ENCODE measurements at places on chromosomes 2 and 18.

DNA sequence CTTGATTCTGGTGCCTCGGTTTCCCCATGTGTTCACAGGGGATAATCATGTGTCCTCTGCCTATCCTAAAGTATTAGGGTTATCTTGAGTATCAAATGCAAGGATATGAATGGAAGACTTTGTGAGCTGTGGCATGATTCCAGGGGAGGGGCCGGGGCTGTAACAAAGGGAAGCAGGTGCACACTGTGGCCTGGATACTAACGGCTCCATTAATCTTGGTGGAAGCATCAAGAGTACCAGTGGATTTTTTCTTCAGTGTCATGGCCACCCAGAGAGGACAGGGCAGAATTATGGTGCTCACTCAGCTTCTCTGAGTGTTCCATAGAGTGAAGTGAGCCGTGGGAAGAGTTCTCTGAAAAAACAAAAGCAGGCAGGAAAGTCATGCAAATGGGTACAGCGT is 320.1 kb downstream of the ALK start:
- no peak for DNase-seq

- DNase-seq: no peak
These were observed 440.2 kb upstream of the ST6GAL2 start for GRCh38 chr2:107325981-107326786.

DNA sequence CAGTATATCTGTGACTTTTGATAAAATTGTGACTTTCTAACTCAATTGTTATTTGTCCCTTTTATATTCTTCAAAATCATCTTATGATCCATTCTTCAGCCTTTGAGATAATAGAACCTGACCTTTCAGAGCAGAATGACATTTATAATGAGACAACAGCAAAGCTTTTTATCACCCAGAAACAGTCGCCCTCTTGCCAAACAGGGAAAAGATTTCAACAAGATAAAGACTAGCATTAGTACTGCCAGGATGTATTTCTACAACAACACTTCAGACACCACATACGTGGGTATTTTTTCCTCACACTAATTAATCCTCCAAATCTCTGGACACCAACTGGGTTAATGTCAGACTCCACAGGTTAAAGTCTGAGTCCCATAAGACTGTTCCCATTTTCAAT is 249.0 kb downstream of the ZNF804A start:
- DNase-seq: no peak

- DNase-seq: peak; percentile 47
These were observed 11.5 kb downstream of the TEX44 start for GRCh38 chr2:231604101-231604684.

- no peak for DNase-seq
These were observed 147.9 kb downstream of the GREB1L start for GRCh38 chr18:21389903-21390302.

GRCh38 chr2:126227250-126227649 is 428.7 kb upstream of the GYPC start:
- DNase-seq: no peak

GRCh38 chr18:10892786-10893185 is 256.6 kb downstream of the PIEZO2 start:
- no peak for DNase-seq

DNA sequence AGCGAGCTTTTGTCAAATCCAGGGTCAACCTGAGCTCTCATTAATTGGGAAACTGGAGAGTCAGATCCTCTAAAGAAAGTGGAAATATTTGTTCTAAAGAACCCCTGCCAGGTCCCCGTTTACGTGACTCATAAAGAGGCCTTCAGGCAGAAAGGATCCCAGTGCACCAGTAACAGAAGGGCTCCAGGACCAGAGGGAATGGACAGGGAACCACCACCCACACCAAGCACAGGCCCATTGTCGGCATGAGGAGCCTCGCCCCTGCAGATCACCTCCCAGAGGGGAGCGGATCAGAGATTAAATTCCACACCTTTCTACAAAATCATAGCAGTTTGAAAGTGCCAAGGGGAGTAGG is 16.4 kb upstream of the C1QL2 start:
- no peak for DNase-seq

DNA sequence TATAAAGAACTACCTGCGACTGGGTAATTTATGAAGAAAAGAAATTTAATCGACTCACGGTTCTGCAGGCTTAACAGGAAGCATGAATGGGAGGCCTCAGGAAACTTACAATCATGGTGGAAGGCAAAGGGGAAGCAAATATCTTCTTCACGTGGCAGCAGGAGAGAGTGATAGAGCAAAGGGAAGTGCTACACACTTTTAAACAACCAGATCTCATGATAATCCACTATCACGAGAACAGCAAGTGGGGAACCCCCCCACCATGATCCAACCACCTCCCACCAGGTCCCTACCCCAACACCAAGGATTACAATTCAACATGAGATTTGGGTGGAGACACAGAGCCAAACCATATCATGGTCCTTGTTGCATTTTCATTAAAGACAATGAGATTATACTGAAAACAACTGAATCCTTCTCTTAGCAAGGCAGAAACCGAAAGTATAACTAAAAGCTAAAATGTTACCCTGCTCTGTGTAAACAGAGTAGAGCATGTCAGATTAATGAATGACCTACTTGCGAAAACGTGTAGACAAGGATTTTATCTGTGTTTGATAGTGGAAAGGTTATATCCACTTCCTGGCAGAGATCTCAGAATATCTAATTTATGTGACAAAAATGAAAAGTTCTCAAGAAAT is 60.1 kb upstream of the RBBP8 start:
- DNase-seq: no peak

GRCh38 chr18:36757991-36758390 is 70.8 kb downstream of the TPGS2 start:
- DNase-seq: no peak

DNA sequence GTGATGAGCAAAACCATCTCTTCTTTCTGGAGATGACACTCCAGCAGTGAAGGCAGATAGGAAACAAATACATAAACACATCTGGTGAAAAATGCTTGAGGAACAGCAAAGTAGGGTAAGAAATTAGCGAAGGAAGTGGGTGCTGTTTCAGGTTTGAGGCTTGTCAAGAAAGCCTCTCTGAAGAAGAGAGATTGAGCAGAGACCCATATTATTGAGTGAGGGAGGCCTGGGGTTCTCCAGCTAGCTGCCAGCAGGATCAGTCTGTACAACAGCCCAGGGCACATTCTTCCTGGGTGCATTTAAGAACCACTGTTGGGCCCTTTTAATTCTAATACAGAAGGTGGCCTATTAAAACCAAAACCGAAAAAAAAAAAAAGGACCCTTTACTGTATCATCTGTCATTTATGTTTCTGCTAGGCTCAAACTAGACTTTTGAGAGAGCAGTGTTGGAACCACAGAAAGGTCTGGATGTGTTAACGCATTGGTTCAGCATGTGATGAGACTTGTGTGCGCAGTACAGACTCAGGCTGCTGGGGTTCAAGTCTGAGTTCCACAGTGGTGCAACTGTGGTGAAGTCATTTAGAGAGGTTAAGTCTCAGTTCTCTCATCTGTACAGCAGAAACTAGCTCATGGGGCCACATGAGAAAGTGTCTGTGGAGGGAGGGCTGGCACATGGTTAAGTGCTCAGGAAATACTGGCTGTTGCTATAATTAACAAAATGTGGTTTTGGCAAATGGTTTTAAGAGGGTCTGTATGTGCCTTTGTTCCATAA is 28.9 kb downstream of the MGAT5 start:
- DNase-seq: no peak

- no peak for DNase-seq
These were observed 193.6 kb downstream of the MIB1 start for GRCh38 chr18:21933931-21934765.

GRCh38 chr2:37894601-37895000 is 30.5 kb upstream of the RMDN2 start:
- DNase-seq: no peak

- no peak for DNase-seq
These were observed 19.8 kb downstream of the FZD5 start for GRCh38 chr2:207749873-207750272.

GRCh38 chr2:203352604-203353255 is 24.5 kb downstream of the ABI2 start:
- no peak for DNase-seq

- no peak for DNase-seq
These were observed 205.0 kb downstream of the RAD51AP2 start for GRCh38 chr2:17313261-17313660.

- DNase-seq: no peak
These were observed 827.2 kb downstream of the EPHA4 start for GRCh38 chr2:220744861-220745260.

DNA sequence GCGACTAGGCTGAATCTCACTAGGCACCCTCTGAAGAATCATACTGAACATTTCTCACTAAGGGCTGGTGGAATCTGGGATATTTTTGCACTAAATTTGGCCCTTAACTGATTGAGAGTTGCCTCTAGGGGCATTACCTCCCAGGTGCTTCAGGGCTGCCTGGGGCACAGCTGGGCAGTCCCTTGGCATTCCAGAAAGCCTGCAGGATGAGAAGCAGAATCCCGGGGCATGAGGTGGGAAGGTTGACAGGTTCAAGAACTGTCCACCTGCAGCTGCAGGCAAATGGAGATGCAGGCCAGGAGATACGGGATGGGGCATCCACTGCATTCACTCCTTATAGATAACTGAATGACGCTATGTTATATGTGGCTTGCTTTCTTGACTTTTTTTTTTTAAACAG is 7.4 kb downstream of the RESP18 start:
- no peak for DNase-seq

GRCh38 chr2:112150851-112151250 is 12.7 kb downstream of the FBLN7 start:
- DNase-seq: no peak

DNA sequence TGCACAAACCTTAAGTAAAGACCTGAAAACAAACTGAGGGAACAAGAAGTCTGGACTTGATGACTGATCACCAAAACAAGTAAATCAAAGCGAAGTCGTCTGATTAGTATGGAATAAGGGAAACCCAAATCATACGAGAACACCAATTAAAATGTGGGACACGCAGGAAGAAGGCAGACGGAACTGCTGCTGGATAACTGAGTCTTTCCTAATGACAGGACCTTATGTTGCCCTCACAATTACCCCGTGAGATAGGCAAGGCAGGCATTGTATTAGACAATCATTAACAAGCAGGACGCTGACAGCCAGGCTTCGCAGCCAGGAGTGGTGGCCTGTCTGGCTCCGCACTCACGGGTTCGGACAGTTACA is 614 bp upstream of the COQ10B start:
- DNase-seq: no peak

DNA sequence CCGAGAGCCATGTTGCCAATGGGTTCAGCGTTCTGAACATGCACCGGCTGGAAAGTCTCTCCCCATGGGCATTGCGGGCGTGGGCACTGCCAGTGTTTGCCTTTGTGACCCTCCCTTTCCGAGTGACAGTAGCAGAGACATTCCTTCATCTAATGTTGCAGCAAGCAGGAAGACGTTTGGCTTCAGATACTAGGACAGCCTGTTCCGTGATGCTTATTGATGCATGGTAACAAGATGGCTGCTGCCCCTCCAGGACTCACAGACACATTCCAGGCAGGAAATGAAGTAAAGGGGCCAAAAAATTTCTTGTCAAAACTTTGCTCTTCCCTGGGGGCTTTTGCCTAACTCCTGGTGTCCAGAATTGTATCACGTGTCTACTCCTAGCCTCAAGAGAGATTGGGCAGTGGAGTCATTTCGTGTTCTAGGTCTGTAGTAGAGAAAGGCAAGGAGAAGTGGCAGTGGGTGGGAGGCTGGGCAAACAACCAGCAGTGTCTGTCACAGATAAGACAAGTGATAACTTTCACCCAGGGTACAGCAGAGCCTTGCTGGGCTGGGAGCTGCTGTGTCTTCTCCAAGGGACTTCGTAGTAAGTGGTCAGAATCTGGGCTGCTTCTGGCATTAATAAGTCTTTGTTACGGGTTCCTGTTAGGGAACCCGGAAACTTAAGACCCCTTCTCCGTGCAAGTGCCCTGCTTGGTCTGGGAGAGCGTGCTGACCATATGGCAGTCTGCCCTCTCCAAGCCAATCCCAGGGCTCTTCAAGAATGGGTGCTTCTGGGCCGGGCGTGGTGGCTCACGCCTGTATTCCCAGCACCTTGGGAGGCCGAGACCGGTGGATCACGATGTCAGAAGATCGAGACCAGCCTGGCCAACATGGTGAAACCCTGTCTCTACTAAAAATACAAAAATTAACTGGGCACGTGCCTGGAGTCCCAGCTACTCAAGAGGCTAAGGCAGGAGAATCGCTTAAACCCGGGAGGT is 93.5 kb downstream of the TFCP2L1 start:
- DNase-seq: no peak

DNA sequence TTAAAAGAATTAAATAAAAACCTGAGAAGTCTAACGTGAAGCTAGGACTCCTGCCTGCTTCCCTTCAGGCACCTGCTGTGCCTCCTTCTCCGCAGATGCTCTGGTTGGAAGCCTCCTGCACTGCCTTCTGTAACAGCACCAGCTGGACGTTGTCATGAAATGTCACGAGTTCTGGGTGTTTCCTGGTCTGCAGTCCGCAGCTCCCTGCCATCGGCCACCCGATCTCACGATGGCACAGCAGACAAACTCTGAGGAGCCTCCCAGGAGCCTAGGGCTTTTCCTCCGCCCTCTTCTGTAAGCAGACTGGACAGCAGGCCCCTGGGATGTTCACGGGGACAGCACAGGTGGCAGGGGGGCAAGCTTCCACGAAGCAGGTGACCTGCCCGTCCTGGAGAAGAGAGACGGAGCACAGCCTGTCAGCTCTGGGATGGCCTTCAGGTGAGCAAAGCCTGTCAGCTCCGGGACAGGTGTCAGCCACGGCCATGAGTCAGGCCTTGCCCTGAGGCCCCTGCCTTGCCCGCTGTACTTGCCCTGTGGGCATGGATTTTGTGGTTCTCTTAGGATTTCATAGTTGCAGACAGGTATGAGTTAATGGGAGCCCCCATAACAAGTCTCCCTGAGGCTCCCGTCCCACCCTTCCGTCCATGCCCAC is 110.3 kb downstream of the PXDN start:
- no peak for DNase-seq

GRCh38 chr2:128776461-128777195 is 458.0 kb upstream of the HS6ST1 start:
- no peak for DNase-seq

GRCh38 chr2:158184001-158184400 is 82.3 kb downstream of the UPP2 start:
- DNase-seq: no peak

Measured in NCI-H1092 (cell line).